ENCODE measurements at places on chromosomes 5 and 9. TPM values are rescaled to one million over a fixed set of nuclear protein-coding genes. Genes with fewer than 3 reads are reported as not detected.

- DNase-seq: no peak
Measured at GRCh38 chr9:18456624-18457237, 17.2 kb upstream of the ADAMTSL1 start.

- peak; percentile 62 for DNase-seq
Measured at GRCh38 chr5:115544043-115544435, 536 bp downstream of the FEM1C start.

Gene ODF2
- 64.9 TPM for total RNA-seq

- no peak for DNase-seq
Measured at GRCh38 chr9:13395156-13395555, 115.7 kb upstream of the MPDZ start.

Gene IFNB1
- not detected for total RNA-seq

Gene CA9
- 3.2 TPM for total RNA-seq

Gene CACNA1B
- total RNA-seq: not detected

DNA sequence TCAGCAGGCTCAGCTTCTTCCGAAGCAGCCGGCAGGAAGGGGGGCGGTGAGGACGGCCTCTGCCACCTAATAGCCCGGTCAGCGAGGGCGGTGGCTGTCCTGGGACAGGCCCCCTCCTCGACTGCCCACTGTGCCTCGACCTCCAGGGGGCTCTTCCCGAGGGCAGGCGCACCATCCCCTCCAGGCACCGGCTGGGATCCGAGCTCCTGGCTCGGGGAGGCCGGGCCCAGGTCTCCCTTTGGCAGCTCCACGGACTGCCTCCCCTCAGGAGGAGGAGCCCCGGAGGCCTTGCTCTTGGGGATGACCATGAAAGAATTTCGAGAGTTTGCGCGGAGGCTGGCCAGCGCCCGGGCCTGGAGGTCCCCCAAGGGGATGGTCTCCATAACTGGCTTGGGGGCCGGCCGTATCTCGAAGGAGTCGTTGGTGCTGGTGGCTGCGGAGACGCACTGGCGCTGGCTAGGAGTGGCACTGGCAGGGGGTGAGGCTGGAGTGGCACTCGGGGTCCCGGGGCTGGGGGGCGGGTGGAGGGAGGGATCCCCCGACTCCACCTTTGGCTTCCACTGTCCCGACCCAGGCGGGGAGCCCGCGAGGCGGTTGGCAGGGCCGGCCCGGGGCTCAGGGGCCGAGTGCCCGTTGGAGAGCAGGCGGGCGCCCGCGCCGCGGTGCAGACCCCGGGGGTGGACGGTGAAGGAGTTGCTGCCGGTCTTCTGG is 975 bp downstream of the TPRN start:
- DNase-seq: no peak

- DNase-seq: no peak
Measured at GRCh38 chr5:122507581-122507980, 195.5 kb downstream of the SNCAIP start.

- DNase-seq: no peak
Measured at GRCh38 chr5:175845229-175845628, 26.1 kb upstream of the CPLX2 start.

Gene ANKRD31
- total RNA-seq: 0.13 TPM

GRCh38 chr9:96884443-96884842 is 30.1 kb upstream of the ZNF782 start:
- no peak for DNase-seq

DNA sequence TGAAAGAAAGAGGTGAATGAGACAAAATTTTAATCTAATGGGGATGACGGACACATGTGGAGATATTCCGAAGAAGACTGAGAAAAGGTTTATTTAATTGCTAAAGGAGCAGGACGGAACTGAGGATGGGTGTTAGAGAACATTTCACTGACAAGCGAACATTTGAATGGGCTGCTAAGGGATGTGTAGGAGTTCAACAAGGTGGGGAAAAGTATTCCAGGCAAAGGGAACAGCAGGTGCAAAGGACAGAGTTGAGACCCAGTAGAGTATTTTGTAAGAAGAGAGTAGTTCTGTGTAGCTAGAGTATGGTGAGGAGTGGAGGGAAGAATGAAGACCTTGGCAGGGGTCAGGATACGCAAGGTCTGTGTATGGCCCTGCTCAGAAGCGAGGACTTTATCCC is 47.4 kb upstream of the FRRS1L start:
- no peak for DNase-seq

DNA sequence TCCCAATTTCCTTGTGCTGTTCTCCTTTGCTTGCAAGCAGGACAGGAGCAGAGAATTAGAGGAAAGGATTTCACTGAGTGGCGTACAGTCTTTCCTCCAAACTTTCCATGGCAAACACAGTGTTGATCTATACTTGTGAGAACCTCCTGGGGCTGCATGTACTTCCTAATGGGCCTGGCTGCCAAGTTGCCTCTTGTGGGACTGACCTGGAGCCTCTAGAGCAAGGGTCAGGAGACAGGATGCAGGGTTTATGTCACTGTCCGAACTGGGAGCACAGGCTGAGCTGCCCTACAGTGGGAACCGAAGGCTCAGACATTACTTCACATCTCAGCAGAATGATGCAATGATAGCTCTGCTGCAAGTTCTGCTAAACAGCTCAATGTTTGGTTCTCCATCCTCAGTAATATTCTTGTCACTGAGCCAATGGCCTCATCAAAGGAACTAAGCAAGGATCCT is 102.3 kb downstream of the ENC1 start:
- no peak for DNase-seq

DNA sequence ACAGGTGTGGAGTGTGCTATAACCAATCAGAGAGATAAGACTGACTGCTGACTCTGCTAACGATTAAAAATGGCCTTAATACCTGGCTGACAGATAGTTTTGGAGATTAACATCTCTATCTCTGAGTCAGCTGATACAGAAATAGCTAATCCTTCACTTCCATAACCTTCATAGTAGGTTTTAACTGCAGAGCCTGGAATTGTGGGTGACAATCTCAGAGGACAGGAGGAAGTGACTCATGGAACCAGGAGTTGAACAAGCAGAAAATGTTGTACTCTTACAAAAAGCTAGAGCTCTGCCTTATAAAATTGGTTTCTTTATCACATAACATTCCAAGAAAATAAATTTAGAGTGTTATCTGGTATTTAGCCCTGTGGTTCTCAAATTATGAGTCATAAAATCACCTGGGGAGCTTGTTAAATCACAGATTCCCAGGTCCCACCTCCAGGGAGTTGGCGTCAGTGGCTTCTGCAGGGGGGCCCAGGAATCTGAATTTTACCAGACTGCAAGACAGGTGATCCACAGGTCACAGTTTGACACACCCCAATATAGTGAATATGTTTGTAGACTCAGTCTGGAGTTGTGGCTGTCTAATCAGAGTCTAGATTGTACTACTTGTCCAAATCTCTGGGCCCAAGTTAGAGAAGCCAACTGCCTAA is 44.4 kb upstream of the AFAP1L1 start:
- no peak for DNase-seq

DNA sequence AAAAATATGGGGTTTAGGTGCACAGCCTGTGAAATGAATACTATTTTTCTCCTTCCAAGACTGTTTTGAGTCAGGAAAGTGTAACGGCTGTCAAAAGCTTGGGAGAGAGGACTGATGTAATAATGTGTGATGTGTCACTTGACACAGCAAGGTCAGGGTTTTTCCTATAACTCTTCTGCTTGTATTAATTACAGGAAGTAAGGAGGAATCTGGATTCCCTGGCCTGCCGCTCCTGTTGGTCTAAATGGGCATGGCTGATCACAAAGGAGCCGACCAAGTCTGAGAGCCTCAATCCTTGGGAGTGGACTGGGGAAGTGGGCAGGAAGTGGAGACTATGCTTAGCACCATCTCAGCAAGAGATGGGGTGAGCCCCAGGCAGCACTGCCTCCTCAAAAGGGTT is 16.7 kb upstream of the SLC28A3 start:
- no peak for DNase-seq

DNA sequence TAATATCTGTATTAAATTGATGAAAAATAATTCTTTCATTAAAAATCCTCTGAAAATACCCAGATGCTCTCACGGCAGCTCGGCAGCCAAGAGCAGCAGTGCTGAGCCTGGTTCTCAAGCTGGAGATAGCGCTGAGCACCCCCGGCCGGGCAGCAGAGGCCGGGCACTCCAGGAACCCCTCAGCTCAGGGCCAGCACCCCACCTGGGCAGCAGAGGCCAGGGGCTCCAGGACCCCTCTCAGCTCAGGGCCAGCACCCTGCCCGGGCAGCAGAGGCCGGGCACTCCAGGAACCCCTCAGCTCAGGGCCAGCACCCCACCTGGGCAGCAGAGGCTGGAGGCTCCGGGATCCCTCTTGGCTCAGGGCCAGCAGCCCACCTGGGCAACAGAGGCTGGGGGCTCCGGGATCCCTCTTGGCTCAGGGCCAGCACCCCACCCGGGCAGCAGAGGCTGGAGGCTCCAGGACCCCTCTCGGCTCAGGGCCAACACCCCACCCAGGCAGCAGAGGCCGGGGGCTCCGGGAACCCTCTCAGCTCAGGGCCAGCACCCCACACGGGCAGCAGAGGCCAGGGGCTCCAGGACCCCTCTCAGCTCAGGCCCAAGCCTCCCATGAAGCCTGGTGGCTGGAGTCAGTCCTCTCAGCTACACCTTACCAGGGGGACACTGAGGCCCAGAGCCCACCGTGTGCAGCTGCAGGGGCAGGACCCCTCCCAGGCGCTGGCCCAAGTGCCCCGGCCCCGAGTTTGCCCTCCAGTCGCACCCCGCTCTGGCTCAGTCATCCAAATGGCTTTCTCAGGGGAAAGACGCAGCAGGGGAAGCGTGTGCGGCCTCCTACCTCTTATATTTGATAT is 21.7 kb downstream of the CLPTM1L start:
- no peak for DNase-seq

DNA sequence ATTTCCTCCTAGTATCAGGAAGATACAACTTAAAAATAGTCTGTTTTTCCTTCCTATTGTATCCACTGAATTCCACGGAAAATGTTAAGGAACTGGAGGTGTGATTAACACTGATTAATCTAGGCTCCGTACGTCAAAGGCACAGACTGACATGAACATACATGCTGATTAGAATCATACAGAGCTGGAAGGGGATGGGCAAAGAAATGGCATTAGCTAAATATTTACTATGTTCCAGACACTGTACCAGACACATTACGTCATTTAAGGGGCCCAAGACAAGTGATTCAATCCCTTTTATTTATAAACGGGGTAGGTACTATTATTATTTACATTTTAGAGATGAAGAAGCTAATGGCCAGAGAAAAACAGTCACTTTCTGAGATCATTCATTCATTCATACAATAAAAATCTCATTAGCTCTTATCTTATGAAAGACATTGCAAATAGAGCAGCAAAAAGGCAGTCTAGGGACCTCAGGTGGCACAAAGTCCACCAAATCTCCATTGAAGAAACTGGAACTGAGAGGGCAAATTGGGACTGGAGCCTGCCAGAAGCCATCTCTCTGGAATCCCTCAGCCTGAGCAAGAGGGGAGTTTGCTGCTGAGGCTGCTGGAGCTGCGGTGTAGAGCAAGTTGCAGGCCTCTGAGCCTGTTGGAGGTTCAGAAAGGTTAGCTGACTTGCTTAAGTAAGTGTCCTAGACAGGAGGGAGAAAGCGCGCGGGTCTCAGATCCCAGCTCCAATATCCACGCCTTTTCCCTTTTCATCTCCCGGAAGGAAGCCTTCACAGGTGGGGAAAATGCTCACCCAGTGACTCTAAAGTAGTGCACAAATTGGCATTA is 1.6 kb upstream of the TGFBR1 start:
- DNase-seq: peak; percentile 22

DNA sequence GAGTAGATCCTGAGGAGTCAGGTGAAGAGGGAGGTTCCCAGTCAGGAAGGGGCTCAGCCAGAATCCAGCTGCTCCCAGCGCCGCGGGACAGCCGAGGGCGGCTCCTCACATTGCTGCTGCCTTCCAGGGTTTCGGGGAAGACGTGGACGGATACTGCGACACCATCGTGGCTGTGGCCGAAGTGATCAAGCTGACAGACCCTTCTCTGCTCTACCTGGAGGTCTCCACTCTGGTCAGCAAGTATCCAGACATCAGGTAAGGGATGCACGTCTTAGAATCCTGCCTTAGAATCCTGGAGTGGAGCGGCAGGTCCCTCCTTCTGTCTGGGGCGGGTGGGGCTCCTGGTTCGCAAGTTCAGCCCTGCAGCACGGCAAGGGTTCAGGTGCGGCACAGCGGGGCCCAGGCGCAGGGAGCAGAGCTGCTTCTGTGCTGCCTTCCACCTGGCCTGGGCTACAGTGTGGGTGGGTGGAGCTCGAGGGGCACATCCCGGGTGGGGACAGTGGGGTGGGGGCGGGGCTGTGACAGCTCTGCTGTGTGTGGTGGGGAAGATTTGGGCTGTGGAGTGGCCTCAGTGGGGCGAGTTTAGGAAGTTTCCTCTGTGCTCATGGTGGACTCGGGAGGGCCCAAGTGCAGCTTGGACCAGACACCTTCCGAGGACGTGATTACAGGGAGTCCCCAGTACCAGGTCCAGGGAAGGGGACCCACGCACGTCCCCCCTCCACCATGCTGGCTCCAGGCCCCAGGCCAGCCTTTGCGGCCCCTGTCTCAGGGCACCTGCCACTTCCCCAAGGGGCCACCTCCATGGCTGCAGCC is 22.8 kb downstream of the EXOC3 start:
- no peak for DNase-seq

DNA sequence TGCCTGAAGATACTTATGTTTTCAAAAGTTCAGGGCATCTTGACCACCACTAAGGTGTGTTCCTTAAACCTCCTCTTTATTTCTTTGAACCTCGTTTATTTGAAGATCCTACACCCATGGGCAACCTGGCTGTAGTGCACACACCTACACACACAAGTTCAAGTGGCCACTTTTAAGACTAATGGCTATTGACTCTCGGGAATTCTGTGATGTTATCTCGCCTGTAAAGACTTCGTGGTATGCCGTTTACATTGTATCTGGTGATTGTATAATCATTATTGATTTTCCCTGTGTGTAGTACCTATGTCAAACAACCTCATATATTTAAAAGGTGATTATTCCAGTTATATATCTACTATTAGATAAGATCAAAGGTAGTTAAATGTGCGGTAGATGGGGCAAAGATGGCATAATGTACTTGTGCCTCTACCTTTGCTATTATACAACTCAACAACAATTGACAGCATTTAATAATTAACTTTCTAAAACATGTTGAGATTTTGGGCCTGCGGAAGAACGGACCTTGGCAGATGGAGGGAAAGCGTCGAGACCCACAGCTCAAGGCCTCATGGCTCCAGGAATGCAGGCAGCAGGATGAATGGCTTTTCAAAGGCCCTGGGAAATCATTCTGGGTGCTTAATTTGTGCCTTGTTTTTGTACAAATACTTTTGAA is 51.4 kb upstream of the IRX2 start:
- DNase-seq: no peak

DNA sequence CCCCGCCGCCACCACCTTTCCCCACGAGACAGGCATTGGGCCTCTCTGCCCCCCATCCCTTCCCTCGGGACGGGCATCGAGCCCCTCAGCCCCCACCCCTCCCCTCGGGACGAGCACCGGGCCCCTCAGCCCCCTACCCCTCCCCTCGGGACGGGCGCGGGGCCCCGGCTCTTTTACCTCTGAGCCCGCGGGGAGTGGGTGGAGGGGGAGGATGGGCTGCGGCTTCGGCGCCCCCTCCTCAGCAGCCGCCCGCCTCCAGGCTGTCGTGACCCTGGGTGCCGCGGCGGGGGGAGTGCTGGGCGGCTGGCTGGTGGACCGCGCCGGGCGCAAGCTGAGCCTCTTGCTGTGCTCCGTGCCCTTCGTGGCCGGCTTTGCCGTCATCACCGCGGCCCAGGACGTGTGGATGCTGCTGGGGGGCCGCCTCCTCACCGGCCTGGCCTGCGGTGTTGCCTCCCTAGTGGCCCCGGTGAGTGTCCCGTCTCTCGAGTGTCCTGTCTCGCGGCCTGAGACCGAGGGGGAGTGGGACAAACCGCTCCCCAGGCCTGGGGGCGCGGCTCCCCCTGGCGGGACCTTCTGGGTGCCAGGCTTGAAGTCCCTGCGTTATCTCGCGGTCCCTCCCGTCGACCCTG is 791 bp downstream of the SLC2A8 start:
- DNase-seq: peak; percentile 68

Gene ZNF354B
- total RNA-seq: 16.9 TPM

- no peak for DNase-seq
Measured at GRCh38 chr9:98046180-98046543, 10.4 kb upstream of the NANS start.
